ENCODE measurements at places on chromosomes 6 and 20. TPM values are rescaled to one million over a fixed set of nuclear protein-coding genes. Genes with fewer than 3 reads are reported as not detected.

DNA sequence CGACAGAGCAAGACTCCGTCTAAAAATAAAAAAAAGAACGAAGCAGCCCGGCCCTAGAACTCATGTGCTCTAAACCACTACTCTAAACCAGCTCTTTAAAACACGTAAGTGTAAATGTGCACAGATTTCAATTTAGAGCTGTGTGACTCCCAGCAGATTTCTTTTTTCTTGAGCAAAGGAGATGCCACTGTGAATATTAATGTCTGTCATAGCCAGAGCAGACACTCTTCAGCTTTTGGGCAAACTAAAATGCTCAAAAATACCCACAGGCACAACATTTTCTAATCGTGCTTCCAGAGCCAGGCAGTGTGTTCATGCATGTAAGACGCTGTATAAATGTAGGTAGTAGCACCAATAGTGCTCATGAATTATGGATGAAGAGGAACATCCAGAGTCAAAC lies 218.9 kb upstream of the PLCB4 start:
- DNase-seq = no peak

- DNase-seq = no peak
Measured at GRCh38 chr6:11926594-11927407, 85.3 kb upstream of the HIVEP1 start.

DNA sequence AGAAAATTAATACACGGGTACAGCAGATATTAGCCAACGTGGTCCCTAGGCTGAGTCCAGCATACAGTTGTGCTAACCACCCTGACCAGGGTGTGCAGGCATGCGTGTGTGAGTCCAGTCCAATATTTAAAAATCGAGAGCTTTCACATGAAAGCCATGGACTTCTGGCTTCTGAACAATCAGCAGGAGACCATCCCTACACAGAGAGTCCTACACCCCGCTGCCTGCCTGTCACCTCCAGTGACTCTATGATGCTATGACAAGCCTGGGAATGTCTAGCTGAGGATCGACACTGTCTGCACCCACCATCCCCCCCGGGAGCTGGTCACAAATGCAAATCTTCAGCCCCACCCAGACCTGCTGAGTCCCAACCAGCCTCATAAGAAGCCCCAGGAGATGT lies 7.9 kb downstream of the ACSS1 start:
- DNase-seq = no peak

DNA sequence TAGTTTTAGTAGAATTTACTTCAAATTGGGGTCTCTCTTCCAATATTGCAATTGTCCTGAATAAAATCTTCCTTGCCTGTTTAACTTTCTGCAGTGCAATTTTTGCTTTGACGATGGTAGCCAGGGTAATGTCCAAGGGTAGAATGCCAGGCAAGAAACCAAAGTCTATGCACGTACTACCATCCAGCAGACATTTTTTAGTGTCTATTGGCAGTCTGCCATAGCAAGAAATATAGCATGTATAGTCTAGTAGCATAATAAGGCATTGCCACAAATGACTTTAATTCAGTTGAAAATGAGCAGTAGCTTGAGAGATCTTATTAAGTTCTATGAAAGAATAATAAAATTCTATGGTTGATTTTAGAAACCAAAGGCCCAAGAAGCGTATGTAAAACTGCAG lies 62.3 kb upstream of the KCNQ5 start:
- DNase-seq = no peak

GRCh38 chr20:24738981-24739633 lies 210.0 kb upstream of the CST7 start:
- no peak for DNase-seq

- DNase-seq = no peak
Measured at GRCh38 chr6:72175916-72176315, 289.6 kb downstream of the RIMS1 start.

DNA sequence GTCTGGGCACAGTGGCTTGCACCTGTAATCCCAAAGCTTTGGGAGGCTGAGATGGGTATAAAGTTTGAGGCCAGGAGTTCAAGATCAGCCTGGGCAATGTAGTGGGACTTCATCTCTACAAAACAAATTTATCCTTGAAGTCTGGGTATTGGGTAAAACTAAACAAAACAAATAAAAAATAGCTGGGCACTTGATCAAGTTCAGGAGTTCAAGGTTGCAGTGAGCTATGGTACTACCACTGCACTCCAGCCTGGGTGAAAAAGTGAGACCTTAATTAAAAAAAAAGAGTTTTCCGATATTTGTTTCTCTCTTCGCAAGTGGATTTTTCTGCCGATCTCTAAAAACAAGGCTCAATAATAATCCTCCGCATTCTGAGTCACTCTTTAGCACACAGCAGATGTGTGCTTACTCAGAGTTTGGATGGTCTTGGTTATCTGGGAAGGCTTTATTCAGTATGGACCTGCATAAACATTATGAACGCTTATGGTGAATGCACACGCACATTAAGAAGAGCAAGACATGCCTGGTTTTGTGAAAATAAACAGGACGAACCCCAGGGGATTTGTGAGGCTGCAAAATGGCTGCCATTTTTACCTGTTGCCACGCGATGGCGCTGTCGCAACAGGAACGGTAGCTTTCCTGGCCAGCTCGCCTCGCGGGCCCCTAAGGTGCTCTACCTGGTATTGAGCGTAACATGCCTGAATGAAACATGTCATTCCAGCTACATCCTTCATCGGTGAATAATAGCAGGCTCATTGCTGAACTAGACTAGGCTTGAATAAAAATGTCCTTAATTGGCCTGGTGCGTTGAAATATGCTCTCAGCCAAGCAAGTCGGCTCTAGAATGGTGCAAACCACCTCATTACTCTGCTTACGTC lies 6.0 kb downstream of the OPN5 start:
- peak; percentile 50 for DNase-seq

GRCh38 chr6:167407239-167408064 lies 82.6 kb downstream of the TTLL2 start:
- DNase-seq = no peak

- no peak for DNase-seq
Measured at GRCh38 chr6:160986851-160987250, 4.7 kb upstream of the MAP3K4 start.

ANKRD66 gene
- total RNA-seq = not detected

CAPN11 gene
- 0.12 TPM for total RNA-seq

CCN5 gene
- total RNA-seq = not detected

MRS2 gene
- total RNA-seq = 28.1 TPM

ARMH2 gene
- not detected for total RNA-seq

BPIFA1 gene
- not detected for total RNA-seq

Data from activated naive CD8-positive, alpha-beta T cell treated with anti-CD3 and anti-CD28 coated beads for 36 hours (primary cell).